NCI-H1105 (cell line): ENCODE measurements at places on chromosomes 16 and 17.

GRCh38 chr16:68499006-68499405 is 40.1 kb upstream of the ZFP90 start:
- no peak for DNase-seq

GRCh38 chr17:82013772-82014321 is 8.8 kb downstream of the CENPX start:
- DNase-seq = no peak

GRCh38 chr16:73071131-73071940 is 23.4 kb upstream of the ZFHX3 start:
- DNase-seq = peak; percentile 69

- DNase-seq = no peak
These were observed 11.6 kb downstream of the RCVRN start for GRCh38 chr17:9893411-9894012.

- no peak for DNase-seq
These were observed 143.7 kb upstream of the GNAO1 start for GRCh38 chr16:56047307-56048234.

GRCh38 chr17:9389111-9389527 is 186.5 kb downstream of the STX8 start:
- DNase-seq = no peak

- DNase-seq = peak; percentile 18
These were observed 51.7 kb downstream of the ZFPM1 start for GRCh38 chr16:88504489-88505404.

- DNase-seq = no peak
These were observed 50.6 kb downstream of the MARF1 start for GRCh38 chr16:15592324-15592723.

GRCh38 chr16:73140929-73141328 is 93.0 kb upstream of the ZFHX3 start:
- DNase-seq = no peak

GRCh38 chr16:15660203-15660601 is 10.2 kb downstream of the NDE1 start:
- DNase-seq = no peak

DNA sequence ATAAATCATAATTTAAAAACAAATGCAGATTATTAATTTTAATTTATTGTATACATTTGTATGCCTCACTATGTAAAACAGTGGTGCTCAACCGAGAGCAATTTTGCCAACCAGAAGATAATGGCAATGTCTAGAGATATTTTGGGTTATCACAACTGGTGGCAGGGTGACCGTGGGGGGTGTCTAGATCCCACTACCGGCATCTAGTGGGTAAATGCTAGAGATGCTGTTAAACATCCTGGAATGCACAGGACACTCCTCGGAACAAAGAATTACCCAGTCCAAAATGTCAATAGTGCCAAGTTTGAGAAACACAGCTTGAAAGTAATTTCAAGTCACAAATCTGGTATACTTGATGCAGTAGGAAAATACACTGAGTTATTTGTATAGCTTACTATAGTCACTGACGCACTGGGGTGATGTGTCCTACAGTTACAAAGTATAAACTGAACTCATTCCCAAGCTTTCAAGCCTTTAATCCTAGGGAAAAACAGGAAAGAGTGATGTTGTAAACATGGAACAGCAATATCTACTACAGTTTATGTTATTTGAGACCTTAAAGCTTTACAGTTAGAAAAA is 133.5 kb downstream of the BRIP1 start:
- DNase-seq = no peak

DNA sequence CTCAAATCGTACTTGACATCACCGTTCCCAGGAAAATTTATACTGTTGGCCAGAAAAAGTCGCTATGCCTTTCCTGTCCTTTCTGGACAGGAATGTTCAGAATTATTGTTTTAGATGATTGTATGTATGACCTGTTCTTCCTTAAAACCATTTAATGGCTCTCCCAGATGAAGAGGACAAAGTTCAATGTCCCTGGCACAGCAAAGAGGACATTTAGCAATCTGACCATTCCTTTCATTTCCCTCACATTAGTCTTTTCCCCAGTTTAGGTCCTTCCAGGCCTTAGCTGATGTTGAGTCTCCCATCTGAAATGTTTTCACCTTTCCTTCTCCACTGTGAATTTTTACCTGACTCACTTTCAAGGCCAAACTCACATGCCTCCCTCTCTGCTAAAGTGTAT is 938.9 kb downstream of the CDH11 start:
- DNase-seq = no peak
